ENCODE measurements at places on chromosomes 11 and 22.

DNA sequence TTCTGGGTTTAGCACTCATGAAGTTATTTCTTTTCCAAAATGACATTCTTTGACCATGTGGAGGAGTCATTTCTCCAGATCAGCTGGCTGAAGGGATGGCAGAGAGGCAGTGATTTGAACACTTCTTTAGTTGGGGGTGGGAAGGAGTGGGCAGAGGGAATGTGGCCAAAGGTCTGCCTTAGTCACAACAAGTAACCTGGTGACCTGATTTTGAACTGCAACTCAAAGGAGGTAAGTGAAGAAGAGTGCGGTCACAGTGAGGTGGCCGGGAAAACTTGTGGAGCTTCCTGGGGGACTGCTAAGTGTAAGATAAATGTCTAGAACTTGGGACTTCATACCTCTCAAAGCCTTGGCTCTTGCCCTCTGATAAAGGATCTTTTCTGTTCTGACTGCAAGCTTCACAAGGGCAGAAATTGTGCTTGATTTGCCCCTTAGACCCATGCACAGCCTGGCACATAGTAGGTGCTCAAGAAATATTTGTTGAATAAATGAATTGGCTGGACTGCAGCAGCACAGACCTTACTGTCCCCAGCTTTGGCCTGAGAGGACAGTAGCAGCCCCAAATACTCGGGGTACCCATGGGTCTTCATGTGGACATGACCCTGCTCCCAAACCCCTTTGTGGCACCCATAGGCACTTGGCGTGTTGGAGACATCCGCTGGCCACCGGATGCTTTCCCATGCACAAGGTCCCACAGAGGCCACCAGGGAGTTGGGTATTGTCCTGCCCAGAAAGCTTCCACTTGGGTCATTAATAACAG lies 99.0 kb upstream of the ALX4 start:
- no peak for DNase-seq

DNA sequence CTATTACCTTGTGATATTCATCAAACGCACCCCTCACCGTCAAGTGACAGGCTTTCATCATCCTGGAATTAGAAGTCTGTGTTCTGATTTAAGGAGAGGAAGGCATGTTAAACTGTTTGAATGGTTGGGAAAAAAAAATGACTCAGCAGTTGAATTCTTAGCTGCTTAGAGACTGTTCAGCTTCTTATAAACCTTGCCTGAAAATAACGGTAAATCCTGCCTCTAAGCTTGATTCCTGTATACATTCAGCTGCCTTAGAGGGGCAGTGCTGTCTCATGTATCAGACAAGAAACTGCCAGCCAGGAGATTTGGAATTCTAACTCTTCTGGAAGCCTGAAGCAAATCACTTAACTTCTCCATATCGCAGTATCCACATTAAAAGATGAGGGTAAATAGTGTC lies 437.4 kb downstream of the JRKL start:
- peak; percentile 5 for DNase-seq

DNA sequence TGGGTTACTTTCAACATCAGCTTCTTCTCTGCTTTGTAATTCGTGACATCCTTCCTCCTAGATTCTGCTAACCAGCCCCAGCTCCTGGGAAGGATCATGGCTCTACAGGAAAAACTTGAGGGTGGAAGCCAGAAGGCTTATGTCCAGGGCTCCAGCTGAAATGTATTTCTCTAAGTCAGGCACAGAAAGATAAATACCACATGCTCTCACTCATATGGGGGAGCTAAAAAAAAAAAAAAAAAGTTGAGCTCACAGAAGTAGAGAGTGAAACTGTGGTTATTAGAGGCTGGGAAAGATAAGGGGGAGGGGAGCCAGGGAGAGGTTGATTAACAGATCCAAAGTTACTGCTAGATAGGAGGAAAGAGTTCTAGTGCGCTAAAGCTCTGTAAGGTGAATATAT lies 74.9 kb downstream of the DSCAML1 start:
- no peak for DNase-seq

DNA sequence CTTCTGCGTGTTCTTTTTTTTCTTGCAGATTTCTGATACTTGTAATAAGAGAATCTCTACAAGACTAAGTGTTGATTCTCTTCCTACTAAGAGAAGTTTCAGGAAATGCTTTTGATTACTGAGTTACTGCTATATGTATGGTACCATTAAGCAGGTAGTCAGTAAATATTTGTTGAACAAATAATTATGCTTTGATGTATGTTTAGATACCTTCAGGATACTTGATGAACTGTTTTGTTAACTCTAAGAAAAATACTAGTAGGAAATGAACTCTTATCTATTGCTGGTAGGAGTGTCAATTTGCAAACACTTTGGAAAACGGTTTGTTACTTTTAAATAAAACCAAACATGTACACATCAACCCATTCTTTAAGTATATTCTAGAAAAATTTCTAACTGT lies 90.6 kb downstream of the TMEM135 start:
- DNase-seq: no peak

- no peak for DNase-seq
Measured at GRCh38 chr11:71551711-71552110, 3.5 kb downstream of the KRTAP5-9 start.

- DNase-seq: peak; percentile 17
Measured at GRCh38 chr11:13313005-13313819, 35.6 kb downstream of the BMAL1 start.

DNA sequence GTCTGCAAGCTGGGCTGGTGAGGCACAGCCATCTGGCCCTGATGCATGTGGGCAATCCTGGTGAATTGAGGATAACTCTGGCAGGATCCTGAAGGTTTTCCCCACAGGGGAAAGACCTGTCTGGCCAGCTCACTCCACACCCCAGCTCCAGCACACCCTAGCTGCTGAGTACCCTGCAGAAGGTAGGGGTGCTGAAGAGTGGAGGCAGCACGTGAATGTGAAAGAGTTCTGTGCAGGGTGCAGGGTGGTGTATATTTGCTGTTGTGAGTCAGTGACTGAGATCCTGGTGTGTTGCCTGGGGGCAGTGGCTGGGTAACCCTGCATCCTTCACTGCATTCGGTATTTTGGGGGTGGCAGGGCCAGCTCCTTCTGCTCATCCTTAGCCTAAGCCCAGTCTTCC lies 22.4 kb downstream of the DGAT2 start:
- DNase-seq: no peak

- no peak for DNase-seq
Measured at GRCh38 chr11:92224054-92224406, 588 bp upstream of the FAT3 start.

GRCh38 chr11:16410479-16410878 lies 54.1 kb upstream of the SOX6 start:
- no peak for DNase-seq

GRCh38 chr11:118055966-118056365 lies 20.9 kb upstream of the TMPRSS4 start:
- no peak for DNase-seq

- no peak for DNase-seq
Measured at GRCh38 chr11:3712274-3712673, 41.1 kb upstream of the CHRNA10 start.

DNA sequence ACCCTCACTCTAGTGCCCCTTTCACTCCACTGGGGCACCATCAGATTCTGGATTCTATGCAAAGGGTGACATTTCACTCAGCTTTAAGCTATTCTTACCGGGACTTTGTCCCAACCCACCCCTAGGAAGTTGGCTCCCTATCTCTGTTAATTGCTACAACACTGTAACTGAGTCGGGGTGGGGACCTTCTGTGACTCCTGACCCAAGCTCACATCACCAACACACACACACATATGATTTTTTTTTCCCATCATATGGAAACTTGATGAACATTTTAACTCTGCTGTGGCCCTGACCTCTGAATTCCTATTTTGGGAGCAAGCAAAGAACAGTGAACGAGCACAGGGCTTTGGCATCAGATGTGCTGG lies 16.6 kb downstream of the USH1C start:
- no peak for DNase-seq

DNA sequence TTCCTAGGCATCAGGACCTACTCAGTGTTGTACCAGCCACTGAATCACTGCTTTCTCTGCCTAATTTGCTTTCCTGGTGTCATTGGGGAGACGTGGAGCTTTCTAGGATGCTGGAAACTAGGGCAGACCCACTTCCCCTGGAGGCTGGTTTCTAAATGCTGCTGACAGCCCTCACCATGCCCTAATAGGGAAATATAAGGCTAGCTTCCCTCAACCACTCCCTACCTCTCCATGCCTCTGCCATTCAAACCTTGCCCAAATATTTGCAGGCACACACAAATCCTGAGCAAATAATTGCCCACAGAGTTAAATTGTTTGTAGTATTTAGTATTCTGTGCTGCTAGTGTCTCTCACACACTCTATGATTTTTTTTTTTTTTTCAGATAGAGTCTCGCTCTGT lies 310.2 kb downstream of the DDX10 start:
- no peak for DNase-seq

DNA sequence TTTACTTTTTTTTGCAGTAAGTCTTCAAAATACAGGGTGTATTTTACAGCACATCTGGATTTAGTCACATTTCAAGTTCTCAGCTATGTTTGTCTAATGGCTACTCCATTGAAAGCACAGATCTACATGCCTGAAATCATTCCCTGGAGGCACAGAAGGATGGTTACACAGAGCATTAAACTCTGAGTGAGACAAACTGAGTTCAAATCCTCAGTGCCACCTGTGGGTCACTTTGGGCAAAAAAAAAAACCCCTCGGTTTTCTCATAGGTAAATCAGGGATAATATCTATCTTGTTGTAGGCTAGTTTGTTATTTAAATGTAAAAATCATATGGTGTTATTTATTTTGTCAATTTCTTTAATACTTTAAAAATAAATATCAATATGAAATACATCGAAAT lies 7.7 kb downstream of the ANKRD49 start:
- DNase-seq: no peak

GRCh38 chr22:50276143-50276542 lies 6.0 kb upstream of the MAPK11 start:
- DNase-seq: no peak

GRCh38 chr22:39618996-39619530 lies 48.5 kb downstream of the CACNA1I start:
- DNase-seq: no peak

DNA sequence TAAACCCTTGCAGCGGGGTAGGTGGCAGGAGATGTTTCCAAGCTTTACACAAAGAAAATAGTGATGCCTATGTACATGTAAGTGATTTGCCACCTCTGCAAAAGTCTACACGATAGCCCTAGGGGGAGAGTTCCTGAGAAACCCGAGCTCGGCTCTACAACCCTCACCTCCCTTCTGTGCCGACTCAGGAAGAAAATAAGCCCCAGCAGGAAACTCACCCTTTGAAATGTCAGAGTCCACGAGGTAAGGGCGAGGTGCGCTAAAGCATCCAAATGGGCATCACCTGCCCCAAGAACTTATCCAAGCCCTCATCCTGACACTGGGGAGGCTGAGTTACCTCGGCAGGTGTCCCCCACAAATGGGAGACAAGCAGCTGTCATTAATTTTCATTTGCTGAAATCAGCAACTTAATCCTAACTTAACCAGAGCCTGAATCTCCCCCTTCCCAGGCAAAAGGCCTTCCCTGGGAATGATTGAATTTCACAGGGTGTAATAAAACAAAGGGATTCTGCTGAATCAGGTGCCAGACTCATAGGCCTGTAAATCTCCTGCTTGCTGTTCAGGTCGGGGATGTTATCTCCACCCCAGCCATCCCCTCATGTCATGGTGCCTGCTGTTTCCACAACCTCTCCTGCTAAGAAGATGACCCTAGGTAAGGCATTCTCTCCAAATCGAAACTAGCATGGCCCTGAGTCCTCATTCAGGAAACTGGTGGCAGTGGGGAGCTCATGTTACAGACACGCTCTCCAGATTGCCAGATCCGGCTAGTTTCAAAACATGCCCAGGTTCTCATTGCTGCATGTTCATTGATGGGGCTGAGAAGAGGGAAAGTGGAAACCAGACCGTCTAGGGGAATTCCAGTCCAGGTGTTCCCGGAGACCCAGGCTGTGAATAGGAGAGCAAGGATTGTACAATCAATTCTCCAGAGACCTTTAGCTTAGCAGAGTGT lies 105.3 kb upstream of the KIRREL3 start:
- peak; percentile 10 for DNase-seq

DNA sequence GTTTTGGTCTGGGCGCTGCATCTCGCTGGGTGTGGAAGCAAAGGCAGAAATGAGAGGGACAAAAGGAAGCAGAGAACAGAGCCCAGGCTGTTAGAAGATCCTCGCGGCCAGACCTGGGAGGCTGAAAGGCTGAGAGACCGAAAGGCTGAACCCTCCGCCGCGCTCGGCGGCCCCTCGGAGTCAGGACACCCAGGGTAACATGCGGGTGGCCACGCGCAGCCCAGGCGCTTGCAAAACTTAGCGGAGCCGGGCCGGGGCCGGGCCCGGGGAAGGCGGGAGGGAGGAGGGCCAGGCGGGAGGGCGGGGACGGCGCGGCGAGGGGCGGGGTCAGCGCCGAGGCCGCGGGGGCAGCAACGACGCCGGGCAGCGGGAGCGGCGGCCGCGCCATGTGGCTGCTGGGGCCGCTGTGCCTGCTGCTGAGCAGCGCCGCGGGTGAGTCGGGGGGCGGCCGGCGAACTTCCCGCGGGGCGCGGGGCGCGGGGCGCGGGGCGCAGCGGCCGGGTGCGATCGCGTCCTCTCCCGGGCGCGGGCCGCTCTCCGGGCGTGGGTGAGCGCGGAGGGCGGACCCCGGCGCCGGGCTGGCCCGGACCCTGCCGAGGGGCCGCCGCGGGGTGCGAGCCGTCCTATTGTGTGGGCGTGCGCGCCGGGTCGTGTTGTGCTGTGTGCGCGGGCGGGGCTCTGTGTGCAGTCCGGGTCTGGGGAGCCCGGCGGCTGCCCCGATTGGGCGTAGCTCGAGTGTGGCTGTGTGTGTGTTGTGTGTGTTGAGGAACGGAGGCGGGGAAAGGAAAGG lies at the start of gene LDLRAD3:
Gene LDLRAD3, plus strand, starts transcription at position 350 of the 790 bp plus-strand sequence. Its CDS starts 37 bp downstream, at position 387.
- DNase-seq: peak; percentile 68

DNA sequence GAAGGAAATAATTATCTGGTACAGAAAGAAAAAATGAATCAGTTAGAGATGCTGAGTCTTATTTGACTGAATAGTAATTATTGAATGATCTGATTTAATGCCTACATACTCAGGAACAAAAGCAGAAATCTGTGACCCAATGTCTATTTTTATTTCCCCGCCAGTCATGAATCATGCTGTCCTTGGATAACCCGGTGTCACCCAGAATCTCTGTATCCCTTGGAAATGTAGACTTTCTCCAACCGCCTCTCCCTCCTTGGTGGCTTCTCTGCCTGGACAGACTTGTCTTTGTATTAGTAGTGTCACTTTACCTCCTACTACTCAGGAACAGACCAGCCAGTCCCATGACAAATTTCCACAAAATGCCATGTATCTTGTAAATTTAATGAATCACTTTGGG lies 173.3 kb upstream of the PDGFD start:
- no peak for DNase-seq

All from HFFc6 (cell line).